ENCODE measurements at places on chromosomes 2 and 18.

DNA sequence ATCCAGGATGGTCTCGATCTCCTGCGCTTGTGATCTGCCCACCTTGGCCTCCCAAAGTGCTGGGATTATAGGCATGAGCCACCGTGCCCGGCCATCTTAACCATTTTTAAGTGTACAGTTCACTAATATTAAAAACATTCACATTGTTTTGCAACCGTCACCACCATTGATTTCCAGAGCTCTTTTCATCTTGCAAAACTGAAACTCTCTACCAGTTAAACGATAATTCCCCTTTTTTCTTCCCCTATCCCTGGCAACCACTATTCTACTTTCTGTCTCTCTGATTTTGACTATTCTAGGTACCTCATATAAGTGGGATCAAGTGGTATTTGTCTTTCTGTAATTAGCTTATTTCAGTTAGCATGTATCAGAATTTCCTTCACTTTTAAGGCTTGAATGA lies 16.8 kb upstream of the NEUROD1 start:
- DNase-seq: no peak

- DNase-seq: no peak
These were observed 133.0 kb downstream of the MAP4K4 start for GRCh38 chr2:101830555-101830954.

DNA sequence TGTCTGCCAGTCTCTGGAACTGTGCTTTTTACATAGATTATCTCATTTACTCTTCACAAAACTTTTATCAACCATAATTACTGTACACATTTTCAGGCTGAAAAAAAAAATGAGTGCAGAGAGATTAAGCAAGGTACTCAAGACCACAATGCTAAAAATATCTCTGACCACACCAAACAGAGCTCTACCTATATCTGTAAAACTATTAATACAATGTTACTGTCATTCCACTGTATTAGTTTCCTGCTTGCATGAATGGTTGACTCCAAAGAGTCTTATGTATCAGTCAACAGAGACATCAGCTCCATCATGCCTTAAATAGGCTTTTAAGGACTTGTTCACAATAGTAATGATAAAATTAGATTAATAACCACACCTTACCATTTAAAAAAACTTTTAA lies 134.7 kb upstream of the CCDC150 start:
- no peak for DNase-seq

GRCh38 chr18:22900558-22901238 lies 32.4 kb upstream of the RBBP8 start:
- DNase-seq: no peak

DNA sequence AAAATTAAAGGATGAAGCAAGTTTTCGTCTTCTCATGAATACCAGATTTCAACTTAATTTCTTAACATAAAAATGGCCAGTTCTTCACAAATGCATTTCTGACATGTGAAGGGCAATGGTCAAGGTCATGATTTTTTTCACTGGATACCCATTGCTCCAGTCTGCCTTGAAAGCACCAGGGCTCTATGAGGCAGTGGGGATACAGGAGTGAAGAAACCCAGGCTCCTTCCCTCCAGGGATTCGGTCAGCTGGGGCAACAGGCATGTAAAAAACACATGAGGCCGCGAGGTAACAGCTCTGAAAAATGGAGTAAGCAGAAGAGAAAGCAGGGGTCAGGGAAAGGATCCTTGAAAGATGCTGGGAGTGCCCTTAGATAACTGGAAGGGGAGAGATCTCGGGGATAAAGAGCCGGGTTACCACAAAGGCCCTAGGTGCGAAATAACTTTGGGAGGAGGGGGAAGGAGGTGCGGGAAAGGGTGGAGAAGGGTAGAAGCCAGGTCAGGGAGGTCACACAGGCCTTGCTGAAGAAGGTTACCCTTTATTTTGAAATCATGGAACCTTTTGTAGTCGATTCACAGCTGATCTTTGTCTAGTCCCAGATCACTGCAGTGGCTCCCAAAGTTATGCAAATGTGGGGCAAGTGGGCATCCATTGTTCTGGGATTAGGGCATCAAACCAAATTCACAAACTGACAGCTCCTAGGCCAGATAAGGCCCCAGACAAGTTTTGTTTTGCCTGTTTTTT lies 5.2 kb upstream of the SPRED2 start:
- DNase-seq: no peak

GRCh38 chr2:11434443-11434842 lies 31.5 kb downstream of the E2F6 start:
- DNase-seq: no peak

All from GM13976 (cell line).